ENCODE measurements at places on chromosomes 16 and 17. TPM values are rescaled to one million over a fixed set of nuclear protein-coding genes. Genes with fewer than 3 reads are reported as not detected.

DNA sequence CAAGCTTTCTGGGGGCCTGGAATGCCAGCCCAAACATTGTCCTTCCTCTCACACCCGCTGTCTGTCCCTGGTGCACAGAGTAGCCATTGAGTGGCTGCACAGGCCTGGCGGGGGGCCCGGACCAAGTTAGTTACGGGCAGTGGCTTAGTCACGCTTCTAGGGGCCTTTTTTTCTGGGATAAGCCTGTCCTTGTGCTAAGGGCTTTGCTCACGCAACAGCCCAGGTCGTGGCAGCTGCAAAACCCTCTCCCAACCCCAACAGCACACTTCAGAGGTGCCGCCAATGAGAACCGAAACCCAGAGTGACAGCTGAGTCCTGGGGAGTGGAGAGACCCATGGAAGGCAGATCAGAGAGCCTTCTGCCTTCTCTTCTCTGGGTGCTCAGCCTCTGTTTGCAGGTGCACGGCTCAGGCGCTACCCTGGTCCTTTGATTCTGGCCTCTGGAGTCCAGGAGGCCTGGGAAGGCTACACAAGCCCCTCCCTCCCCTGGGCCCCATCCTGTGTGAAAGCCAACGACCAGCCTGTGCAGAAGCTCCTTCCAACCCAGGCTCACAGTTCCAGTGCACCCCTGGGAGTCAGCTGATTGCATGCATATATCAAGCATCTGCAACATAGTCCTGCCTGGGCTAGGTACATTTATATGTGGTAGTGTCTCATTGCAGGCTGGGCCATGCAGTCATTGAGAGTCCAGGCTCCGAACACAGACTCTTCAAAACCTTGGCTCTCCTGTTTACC lies 9.1 kb downstream of the WSCD1 start:
- DNase-seq, result no peak

DNA sequence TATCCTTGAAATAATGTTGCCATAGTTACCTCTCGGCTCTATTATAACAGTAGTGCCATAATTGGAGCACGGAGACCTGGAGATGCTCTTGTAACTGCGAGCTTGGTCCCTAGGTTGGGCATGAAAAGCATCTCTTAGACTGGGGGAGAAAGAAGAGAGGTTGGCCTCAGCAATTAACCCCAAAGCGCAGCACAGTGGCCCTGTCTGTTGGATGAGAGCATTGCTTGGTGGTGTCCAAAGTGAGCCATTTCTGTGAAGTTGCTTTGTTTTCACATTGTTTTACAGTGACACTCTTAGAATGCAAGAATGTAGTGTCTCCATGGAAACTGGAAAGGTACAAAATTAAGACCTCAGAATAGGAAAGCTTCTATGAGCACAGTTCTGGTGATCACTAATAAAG lies 660.7 kb upstream of the EEF2KMT start:
- no peak for DNase-seq

DNA sequence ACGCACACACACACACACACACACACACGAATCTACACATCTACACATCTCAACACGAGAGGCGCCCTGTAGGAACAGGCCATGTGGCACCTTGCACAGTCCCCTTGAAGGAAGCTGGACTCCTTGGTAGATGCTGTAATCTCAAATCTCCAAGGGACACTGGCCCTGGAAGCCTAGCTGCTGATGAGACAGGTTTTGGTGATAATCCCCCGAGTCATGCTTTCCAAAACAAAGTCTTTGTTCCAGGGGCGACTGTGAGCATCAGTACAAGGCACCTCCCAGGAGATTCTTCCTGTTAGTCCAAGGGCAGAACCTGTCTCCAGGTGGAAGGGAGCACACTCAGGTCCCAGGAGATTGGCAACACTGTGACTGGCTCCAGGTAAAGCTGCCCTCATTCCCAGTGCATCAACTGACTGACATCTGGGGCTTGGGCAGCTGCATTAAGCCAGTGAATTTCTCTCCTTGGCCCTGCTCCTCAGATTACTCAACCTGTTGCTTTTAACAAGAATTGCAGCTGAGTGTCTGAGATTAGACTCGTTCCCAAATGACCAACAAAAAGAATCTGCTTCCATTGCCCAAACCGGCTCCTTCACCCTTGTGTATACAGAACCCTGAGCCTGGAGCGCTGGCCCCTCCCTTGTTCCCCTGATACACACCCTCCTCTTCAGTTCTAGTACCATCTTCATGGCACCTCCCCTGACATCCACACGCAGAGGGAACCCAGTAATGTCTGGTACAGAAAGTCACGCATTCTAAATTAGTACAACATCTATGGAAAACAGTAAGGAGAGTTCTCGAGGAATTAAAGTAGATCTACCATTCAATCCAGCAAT lies 13.9 kb upstream of the TNRC6C start:
- DNase-seq, result no peak

- no peak for DNase-seq
These were observed 526 bp downstream of the MRPS23 start for GRCh38 chr17:57849163-57849873.

DNA sequence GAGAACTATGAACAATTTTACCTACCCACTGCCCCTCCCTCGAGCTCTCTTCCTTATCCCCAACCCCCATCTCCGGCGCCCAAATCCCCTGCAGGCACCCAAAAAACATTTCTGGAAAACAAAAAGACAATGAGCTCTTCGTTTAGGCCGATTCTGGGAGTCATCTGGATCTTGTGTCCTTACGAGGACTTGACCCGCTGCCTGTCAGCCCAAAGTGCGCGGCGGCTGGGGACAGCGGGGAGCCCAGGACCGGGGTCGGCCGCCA lies 524 bp downstream of the STRADA start:
- no peak for DNase-seq

GRCh38 chr16:88383401-88384221 lies 852 bp downstream of the ZNF469 start:
- no peak for DNase-seq

DNA sequence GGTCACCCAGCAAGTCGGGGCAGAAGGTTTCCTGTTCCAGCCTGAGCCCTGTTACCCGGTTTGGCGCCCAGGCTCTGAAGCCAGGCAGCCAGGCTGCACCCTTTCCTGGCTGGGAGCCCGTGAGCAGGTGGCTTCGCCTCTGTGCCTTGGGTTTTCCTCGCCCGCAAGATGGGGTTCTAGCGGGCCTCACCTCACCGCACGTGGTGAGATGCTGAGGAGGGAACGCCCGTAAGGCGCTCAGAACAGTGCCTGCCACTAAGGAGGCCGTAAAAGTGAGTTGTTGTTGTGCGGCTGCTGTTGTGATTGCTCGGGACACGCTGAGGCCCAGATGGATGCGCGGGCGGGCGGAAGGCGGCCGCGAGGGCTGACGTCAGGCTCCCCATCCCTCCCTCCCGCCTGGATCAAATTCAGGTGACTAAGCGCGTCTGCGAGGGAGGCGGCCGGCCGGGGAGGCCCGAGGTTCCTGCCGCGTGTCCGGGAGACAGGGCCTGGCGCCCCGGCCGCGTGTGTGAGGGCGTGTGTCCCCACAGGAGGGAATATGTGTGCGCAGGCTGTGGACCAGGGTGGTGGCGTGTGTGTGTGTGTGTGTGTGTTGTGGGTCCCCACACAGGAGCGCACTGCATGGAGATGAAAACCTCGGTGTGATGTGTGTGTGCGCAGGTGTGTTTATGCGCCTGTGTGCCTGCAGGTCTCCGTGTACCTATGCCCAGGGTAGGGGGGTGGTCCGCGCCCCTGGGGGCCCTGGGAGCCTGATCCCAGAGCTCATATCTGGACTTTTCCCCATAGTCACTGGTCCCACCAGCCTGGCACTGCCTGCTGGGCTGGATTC lies 4.3 kb downstream of the CAMKK1 start:
- DNase-seq, result no peak

GRCh38 chr17:39822051-39822451 lies 42.1 kb downstream of the IKZF3 start:
- DNase-seq, result no peak

DNA sequence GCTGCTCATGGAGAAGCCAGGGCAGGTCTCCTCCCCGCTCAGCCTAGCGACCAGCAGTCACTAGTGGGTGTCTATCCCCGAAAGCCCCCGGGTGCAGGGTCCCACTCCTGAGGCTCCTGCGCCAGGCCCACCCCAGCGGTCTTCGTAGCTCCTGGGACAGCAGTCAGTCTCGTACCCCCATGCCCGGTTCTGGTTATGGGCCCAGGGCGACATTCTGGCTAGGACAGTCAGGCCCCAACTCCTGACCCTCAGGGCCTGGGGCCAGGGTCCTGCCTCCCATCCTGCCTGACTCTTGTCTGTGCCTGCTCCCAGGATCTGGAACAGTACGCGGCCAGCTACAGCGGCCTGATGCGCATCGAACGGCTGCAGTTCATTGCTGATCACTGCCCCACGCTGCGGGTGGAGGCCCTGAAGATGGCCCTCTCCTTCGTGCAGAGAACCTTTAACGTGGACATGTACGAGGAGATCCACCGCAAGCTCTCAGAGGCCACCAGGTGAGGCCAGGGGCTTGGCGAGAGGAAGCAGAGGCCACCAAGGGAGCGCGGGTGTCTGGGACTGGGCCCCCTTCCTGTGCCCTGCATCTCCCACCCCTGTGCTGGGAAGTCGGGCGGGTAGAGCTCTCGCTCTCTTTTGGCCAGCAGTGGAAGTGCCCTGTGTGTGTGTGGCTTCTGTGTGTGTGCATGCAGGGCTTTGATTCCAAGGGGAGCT lies 2.0 kb downstream of the GPS1 start:
- no peak for DNase-seq

DNA sequence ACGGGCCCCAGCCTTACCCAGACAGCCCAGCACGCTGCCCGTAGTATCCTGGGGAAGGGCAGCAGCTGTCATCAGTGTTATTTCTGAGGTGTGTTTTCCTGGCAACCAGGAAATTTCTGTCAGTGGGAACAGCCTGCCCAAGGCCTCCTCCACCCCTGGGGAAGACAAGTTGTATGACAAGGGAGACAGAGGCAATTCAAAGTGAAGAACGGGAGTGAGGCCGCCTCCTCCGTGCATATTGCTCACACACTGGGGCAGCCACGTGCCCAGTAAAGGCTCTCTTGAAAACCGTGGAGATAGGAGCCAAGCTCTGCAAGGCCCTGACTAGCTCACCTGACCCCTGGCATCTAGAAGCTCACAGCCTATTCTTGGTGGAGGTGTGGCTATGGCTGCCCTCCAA lies 57.6 kb downstream of the RAI1 start:
- DNase-seq, result no peak

- no peak for DNase-seq
These were observed 27.4 kb upstream of the TNRC6C start for GRCh38 chr17:77930780-77931768.

DNA sequence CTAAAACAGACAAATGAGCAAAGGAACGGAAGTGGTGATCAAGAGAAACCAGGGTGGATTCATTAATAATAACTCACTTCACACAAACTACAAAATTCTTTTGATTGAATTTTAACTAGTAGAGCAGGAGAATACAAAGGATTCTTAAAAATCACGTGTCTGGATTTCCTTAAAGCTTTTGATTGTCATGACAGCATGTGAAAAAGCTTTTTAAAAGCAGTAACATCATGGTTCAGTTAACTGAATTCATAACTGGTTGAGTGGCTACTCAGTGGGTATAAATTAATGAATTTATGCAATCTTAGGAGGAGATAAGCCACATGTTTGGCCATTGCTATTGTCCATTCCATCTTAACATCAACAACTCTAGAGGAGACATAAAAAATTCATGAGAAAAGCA lies 333.2 kb downstream of the SLC39A11 start:
- DNase-seq, result no peak

DNA sequence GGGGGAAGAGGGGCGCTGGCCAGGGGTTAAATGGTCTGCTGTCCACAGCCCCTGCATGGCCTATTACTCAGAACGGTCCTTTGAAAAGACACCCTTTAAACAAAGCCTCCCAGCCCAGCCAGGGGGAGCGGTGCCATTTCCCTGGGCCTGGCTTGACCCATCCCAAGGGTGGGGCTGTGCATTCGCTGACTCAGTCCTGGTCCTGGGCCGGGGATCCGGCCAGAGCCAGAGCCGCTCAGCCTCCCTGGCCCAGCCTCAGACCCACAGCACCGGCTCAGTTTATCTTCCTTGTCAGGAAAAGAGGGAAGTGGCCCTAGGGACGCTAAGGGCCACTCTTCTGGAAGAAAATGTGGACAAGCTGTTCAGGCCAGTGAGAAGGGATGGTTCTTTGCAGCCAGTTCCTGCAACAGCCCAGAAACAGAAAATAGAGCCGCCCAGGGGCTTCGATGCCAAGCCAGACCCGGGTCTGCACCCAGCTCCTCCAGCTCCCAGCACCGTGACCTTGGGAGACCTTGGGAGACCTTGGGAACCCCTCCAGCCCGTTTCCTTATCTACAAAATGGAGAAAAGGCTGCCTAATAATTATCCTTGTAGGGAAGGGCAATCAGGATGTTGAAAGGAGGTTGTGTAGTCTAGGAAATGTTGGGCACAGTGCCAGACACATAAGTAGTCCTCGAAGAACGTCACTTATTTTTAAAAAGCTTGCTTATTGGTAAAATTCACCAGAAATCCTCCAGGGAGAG lies 82.5 kb downstream of the ZDHHC7 start:
- no peak for DNase-seq

DNA sequence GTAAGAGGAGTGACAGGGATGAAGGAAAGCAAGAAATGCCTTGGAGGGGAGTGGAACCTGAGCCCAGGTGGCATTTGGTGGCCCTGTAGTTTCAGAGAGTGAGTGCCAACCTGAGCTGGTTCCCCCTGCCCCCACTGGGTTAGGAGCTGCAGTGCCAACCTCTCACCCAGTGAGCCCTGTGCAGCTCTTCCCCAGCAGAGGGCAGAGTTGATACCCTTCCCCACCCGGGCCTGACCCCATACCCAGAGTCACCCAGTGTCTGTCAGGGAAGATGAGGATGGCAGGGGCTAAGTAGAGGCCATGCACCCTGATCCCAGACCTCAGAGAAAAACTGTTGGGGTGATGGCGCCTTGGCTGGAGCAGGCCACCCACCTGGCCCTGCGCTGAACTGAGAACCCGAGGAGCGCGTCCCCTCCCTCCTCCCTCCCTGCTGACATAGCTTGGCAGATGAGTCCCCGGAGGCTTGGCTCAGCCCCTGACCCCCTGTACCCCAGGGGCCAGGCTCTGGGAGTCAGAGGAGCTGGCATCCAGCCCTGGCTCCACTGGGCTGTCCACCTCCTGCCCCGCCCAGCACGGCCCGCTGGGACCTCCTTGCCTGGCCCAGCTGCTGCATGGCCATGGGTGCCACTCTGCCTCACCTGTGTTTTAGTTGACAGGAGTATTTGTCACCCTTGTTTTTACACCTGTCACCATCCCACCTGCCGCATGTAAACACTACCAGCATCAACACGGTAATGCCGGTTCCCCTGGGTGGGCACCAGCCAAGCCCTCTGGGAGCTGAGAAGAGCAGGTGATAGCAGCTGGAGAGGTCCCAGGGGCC lies 113.9 kb downstream of the AMFR start:
- no peak for DNase-seq

SLC16A6 gene
- polyA plus RNA-seq, result 0.78 TPM

PRSS33 gene
- 0.46 TPM for polyA plus RNA-seq

DNA sequence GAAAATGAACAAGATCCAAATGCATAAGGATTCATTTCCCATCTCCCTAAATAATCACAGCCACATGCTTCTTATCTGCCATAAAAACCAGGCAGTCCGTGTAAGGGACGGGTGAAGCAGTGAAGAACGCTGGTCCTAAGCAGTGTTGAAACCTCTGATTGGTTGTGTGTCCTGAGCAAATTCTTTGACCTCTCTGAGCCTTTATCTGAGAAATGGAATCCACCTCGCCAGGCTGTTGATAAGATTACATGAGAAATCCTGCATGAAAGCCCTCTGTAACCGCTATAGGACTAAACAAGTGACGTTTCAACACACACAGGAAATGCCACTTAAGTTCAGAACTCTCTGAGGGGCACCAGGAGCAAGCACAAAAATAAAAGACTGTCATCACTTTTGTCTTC lies 26.8 kb downstream of the GAS7 start:
- no peak for DNase-seq
